ENCODE measurements at places on chromosomes 12 and 14.

- no peak for DNase-seq
Measured at GRCh38 chr12:1502831-1503230, 91.5 kb downstream of the FBXL14 start.

DNA sequence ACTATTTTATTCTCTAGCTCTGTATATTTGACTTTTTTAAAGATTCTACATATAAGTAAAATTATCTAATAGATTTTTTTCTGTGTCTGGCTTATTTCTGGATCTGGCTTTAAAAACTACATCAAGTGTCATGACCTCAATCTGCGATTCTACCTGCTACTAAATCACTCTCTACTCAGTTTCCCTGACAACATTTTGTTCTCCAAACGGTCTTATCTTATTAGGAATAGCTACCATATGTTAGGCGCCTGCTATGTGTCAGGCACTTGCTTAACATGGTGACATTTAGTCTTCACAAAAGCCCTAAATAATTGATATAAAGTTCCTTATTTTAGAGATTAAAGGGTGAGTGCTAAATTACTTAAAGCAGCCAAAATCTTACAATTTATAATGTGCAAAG lies 1362.9 kb upstream of the FLRT2 start:
- DNase-seq, result no peak

DNA sequence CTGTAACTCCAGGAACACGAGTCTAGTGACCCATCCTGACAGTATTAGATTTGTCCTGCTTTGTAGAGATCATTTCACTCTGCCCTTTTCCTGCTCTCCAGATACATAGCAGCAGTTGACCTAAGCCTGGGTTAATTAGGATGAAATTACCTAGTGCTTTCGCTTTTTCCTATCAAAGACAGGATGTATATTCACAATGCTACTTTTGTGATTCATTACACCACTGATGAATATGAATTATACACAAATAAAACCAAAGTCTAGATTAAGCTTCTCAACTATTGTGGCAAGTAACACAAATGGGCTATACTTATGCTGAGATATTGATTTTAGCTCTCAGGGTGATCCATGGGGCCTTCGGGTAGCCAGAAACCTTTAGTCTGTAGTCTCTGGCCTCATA lies 17.9 kb downstream of the CERS5 start:
- DNase-seq, result no peak

- DNase-seq, result no peak
Measured at GRCh38 chr12:104909761-104910160, 48.3 kb downstream of the SLC41A2 start.

GRCh38 chr14:24911324-24912109 lies 138.4 kb downstream of the STXBP6 start:
- DNase-seq, result no peak

DNA sequence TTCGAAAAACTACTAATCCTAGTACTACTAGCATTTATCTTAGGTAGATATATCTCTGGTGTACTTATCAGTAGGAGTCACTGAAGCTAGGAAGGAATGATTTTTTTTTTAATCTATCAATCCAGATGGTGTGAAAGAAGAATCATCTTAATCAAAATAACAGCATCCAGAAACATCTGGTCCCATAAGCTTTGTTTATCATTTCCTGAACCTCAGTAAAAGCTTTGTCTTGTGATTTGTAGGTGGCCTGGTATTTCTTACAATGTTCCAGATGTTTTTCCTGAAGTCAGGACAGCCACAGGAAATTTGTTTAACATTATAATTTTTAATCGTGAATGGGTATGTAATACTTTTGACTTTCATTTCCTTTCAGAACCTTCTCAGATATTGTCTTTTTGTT lies 28.0 kb upstream of the LUM start:
- DNase-seq, result no peak

DNA sequence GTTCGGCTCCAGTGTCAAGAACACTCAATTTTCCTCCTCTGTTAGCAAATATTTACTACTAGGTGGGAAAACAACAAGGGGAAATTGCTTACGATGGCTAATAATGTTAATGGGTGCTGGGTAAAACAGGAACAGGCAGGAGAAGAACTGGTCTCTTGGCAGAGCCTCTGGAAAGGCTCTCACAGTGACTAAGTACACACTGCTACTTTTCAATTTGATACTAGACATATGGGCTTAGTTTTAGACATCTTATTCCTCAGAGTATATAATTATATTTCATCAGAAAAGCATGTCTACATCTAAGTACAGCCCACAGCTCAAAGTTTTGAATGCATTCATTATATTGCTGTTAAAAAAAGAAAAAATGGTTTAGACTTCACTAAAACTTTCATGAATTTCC lies 65.4 kb upstream of the SAV1 start:
- DNase-seq, result no peak

- DNase-seq, result no peak
Measured at GRCh38 chr12:110726708-110727369, 15.9 kb downstream of the PPP1CC start.

DNA sequence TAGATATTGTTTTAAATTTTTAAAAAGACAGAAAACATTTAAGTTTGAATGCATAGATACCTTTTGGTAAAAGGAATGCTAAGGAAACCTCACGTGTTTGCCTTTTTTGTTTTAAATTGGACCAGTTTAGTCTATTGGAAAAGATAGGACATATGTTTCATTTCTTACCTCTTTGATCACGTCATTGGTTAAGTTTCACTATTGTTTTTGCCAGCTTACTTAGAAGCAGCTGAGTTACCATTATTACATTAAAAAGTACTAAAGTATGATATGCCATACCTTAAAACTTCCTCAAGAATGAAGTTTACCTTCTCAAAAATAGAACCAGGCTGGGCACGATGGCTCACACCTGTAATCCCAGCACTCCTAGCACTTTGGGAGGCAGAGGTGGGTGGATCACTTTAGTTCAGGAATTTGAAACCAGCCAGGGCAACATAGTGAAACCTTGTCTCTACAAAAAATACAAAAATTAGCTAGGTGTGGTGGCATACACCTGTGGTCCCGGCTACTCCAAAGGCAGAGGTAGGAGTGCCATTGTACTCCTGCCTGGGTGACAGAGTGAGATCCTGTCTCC lies 54.4 kb downstream of the SRGAP1 start:
- no peak for DNase-seq

- DNase-seq, result no peak
Measured at GRCh38 chr14:93946104-93946503, 19.0 kb downstream of the FAM181A start.
